ENCODE measurements at places on chromosomes 5 and 9.

- no peak for DNase-seq
These were observed 322.4 kb upstream of the CCNG1 start for GRCh38 chr5:163115011-163115410.

DNA sequence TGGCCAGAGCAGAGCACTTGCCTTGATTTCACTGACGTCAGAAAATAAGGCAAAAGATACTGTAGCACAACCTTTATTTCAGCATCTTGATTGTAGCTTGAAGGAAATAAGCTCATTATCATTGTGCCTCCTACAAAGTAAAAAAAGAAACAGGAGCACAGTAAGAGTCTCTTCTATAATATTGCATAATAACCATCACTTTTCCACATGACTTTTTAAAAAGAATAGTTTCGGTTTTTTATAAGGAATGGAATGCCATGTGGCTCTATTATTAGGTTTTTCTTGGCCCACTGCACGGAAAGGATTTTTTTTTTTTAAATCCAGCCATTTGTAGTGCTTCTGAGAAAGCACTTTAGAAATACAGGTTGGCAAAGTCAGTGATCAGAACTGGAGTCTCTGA, 655.3 kb downstream of the LRRC70 start:
- DNase-seq, result no peak

- no peak for DNase-seq
These were observed 287.1 kb upstream of the ZNF462 start for GRCh38 chr9:106575823-106576222.

DNA sequence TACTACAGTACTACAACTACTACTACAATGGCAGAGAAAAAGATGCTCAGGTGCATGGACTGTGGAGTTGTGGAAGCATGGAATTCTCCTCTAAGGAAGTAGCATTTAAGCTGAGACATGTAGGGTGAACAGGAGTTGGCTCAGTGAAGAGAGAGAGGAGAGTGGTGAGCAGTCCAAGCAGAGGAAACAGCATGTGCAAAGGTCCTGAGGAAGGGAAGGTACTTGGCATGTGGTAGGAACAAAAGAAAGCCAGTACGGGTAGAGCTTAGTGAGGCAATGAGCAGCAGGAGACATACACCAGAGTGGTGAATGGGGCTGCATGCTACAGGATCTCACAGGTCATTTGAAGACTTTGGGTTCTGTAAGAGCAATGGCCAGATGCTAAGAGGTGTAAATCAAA, 41.4 kb upstream of the GLRA1 start:
- DNase-seq, result no peak

- no peak for DNase-seq
These were observed 22.5 kb upstream of the C9orf72 start for GRCh38 chr9:27595733-27596132.

- DNase-seq, result peak; percentile 40
These were observed 19.4 kb downstream of the CCNH start for GRCh38 chr5:87393331-87393730.

DNA sequence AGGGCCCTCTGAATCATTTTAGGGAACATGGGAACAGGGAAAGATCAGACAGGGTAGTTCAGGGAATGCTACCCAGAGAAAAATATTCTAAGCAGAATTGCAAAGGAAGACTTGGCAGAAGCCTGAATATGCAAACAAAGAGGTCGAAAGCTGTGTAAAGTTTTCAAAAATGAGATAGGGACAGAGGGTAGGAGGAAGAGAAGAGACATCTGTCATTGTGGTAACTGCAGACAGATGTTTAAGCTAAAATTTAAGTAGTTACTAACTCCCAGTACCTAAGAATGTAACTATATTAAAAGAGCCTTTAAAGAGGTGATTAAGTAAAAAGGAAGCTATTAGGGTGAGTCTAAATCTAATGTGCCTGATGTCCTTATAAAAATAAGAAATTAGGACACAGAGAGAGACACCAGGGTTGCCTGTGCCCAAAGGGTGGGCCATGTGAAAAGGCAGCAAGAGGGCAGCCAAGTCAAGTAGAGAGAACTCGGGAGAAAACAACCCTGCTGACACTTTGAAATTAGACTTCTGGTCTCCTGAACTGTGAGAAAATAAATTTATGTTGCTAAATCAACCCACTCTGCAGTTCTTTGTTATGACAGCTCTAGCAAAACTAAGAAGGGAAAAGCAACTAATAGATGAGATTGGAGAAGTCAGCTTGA, 1647.4 kb upstream of the C9orf72 start:
- no peak for DNase-seq

GRCh38 chr5:132223861-132224260, 3.8 kb downstream of the P4HA2 start:
- no peak for DNase-seq

DNA sequence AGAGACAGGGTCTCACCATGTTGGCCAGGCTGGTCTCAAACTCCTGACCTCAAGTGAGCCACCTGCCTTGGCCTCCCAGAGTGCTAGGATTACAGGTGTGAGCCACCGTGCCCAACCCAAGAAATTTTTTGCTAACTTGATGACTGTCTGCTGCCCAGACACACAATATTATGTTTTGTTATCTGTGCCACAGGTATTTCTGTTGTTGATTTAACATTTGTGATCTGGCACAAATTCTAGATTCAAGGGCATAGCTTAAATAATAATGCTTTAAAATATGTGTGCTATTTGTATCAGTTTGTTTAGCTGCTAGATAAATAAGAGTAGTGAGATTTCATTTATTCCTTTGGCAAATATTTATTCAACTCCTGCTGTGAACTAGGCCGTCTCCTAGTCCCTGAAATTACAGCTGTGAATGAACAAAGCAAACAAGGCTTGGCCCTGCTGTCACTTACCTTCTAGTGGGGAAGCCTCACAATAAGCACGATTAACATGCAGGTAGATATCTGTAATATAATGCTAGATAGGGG, 35.3 kb downstream of the GAPVD1 start:
- no peak for DNase-seq

DNA sequence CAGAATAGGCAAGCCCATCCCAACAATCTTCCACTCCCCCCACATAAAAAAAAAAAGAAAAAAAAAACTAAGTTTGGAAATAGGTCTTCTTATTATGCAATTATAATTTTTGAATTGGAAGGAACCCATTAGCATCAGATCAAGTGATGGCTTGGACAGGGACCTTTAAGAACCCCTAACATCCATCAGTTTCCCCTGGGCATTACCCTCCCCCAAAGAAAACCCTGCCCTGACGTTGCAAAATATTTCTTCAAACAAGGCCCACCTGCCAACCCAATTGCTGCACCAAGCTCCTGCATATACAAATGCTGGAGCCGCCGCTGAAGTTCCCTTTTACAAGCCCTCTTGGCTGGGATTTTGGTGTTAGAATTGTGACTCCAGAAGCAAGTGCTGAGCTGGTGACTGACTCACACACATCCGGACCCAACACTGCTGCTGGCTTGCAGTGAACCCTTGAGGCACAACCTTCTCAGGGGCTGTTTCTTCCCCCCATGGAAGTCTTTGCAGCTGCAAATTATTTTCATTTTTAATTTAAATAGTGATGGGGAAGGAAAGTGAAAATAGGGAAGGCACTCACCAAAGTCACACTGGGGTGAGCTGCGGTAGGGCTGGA, 56.1 kb upstream of the AFAP1L1 start:
- no peak for DNase-seq

- no peak for DNase-seq
These were observed 246.3 kb upstream of the DAP start for GRCh38 chr5:11007269-11007870.

GRCh38 chr5:120882038-120882775, 418.1 kb downstream of the PRR16 start:
- DNase-seq, result no peak

DNA sequence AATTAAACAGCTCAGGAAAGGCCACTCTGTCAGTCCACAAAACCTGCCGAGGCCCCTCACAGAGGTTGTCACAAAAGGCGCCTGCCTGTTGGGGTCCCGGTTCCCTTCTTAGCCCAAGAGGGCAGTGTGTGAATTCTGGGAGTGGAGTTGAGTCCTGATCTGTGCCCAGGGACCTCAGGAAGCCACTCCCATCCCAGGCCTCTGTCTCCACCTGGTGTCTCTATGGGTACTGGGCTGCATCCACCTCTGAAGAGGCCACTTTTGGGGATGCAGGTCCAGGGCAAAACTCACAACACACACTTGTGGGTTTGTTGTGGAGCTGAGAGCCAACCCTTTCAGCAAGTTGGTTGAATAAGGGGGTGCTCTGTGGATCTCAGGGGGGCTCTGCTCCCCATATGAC, 74.3 kb upstream of the STXBP1 start:
- DNase-seq, result no peak

DNA sequence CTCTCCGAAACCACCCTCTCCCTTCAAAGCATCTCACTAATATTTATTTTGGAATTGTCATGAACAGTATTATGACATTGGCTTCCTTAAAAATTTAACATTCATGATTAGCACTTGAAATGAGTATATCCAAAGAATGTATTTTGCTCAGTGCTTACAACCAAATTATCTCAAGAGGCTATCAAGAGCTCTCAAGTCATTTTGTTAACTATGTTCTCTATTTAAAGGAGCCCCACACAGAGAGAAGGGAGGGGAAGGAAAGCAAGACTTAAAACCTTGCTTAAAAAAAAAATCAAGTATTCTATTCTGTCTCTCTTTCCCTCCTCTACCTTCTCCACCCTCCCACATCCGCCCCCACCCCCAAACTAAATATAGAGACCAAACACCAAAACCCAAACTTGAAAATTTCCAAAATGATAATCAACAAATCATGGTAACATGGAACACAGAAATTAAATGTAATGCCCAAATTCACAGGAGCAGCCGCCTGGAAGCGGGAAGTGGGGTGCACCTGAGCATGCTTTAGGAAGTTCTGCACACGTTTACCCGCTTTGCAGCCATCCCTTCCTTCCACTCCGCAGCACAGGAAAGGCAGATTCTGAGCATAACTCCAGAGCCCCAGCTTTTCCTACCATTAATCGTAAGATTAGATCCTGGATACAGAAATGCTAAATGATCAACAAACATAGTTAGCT, 66.9 kb downstream of the EBF1 start:
- DNase-seq, result no peak

DNA sequence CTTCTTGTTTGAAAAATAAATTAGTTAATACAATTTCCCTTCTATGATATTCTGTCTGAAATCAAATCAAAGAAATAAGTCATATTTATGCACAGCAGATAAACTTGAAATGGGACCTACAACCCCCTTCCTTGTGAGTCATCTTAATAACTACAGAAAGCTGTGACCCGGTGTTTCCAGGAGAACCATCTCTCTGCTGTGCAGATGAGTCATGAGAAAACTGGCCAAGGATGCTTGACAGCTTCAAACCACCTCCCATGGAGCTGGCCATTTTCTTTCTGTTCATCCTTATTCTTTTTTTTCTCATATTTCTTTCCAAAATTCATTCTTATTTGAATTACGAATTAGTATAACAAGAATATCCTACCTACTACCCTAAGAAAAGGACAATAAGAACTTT, 43.4 kb upstream of the NR4A3 start:
- peak; percentile 9 for DNase-seq

DNA sequence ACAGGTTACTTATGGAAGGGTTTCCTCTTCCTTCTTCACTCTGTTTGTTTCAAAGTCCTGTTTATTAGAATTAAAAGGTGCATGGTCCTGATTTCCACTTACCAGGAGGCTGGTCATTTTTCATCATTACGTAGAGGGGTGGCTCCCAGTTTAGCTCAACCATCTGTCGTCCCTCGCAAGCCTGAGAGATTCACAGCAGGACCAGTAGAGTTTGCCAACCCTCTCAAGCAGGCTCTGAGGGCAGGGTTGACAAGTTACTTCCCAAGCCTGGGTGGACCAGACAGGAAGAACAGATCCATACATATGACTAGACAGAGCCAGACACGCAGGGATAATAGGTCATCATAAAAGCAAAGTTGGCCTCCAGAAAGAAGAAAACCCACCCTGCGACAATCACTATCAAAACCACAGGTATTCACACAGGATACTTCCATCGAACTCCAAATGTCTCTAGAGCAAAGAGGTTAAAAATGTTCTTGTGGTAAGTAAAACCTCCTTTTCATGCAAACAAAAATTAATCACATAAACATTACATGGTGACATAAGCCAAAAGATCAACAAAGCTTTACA, 151.9 kb downstream of the ELAVL2 start:
- no peak for DNase-seq

- DNase-seq, result no peak
These were observed 105.5 kb downstream of the KLHL3 start for GRCh38 chr5:137630216-137630971.

- DNase-seq, result no peak
These were observed 406.1 kb upstream of the CHD1 start for GRCh38 chr5:99334936-99335335.

- DNase-seq, result no peak
These were observed 67.4 kb downstream of the UGCG start for GRCh38 chr9:111963995-111964394.

DNA sequence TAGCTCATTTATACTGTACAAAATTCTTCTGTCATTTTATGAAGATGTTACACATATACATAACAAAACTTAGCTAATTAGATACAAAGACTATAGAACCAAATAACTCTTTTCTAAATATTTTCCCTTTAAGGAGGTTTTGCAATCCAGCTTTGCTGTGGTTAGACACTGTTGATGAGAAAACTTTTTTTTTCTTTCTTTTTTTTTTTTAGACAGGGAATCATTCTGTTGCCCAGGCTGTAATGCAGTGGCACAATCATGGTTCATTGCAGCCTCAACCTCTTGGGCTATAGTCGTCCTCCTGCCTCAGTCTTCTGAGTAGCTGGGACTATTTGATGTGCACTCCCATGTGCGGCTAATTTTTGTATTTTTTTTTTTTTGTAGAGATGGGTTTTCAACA, 38.5 kb upstream of the CDKN2B start:
- no peak for DNase-seq

DNA sequence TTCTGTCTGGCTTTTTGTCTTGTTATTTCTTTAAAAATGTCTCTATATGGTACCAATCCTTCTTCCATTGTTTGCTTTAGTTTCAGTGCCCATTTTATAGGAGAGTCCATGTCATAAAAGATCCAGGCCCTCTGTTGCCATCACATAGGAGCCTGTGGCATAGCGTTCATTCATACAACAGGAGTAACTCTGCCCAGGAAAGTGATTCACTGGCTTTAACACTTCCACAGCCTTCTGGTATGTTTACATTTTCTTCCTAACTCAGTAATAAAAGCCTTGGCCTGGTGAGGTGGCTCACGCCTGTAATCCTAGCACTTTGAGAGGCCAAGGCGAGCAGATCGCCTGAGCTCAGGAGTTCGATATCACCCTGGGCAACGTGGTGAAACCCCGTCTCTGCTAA, 519.3 kb upstream of the PTGER4 start:
- DNase-seq, result no peak

- no peak for DNase-seq
These were observed 10.0 kb downstream of the TCF7 start for GRCh38 chr5:134124289-134125038.

GRCh38 chr9:77442436-77442835, 205.7 kb downstream of the GNA14 start:
- DNase-seq, result peak; percentile 61

- peak; percentile 10 for DNase-seq
These were observed 13.4 kb downstream of the COL23A1 start for GRCh38 chr5:178576591-178577351.

GRCh38 chr5:17436350-17436749, 61.7 kb upstream of the TAF11L2 start:
- DNase-seq, result no peak
